Stimulated activated CD8-positive, alpha-beta memory T cell treated with anti-CD3 and anti-CD28 coated beads, Interleukin-7, amount 100 ng/mL, for 1 hour (primary cell): ENCODE measurements at places on chromosomes 2 and 18.

- DNase-seq, result no peak
These were observed 757.6 kb downstream of the NR4A2 start for GRCh38 chr2:155574941-155575340.

DNA sequence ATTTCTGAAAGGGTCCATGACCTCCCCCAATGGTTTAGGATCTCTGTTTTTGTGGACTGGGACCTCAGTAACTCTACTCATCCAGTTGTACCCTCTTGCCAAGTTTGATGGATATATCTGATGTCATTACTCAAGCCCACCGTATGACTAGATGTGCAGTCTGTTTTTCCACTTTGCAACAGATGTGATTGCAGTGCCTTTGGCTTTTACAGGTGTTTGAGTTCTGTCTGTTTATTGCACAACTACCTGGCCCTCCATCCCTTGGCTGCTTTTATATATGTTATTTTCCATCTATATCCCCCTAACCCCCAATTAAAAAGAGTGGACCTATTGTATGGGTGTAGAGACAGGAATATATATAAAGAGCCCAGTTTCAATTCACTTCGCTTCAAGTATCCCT lies 10.8 kb downstream of the NCOA1 start:
- DNase-seq, result no peak

- DNase-seq, result no peak
These were observed 15.6 kb downstream of the SCN1A start for GRCh38 chr2:166112193-166112605.

DNA sequence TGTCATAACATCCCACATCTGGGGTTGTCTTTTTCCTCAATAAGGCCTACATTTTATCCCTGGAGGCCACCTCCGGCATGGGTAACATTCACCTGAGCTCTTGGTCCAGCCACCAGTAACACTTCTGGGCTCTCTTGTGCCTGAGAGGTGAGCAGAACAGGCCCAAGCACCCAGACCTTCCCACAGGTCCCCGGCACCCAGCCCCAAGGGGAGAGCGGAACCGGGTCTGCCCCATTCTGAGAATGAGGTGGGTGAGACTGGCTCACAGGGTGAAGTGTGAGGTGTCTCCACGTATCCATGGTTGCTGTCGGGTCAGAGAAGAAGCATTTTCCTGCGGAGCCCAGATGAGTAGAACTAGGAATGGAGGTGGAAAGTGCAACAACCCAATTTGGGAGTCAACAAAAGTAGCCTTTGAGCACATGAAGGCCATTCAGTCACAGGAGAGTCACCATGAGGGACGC lies 496.7 kb upstream of the MYT1L start:
- no peak for DNase-seq

DNA sequence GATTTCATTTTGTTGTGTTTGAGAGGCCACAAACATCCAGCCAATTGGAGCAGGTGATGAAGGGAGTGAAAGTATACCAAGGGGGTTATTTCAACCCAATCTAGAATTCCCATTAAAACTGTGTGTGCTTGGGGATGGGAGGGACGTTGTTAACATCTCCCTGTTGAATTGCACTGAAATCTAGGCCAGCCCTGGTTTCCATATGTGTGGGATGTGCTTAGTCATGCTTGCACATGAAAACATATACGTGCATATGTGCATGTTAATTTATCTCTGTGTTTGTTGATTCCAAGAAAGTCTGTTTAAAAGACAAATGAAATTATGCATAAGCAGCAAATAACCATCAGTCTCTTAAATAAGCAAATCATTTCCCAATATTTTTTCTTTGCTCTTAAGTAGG lies 5.6 kb downstream of the CELF4 start:
- no peak for DNase-seq

DNA sequence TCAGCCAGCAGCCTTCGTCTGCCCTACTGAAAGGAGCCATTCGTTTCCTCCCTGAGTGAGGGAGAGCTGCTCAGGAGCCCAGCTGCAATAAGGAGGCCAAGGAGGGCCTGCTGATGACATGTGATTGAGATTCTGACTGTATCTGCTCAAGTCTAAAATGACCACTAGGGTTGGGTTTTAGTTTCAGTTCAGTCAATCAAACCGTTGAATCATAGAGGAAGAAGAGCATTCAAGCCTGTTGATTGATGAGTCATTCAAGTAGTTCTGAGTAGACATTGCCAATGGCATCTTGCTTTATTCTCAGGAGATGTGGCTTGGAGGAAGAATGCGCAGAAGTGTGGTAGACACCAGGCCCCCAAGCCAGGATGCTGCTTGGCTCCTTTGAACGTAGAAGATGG lies 19.9 kb upstream of the BCL2L11 start:
- DNase-seq, result no peak

GRCh38 chr18:29651122-29651680 lies 1391.3 kb downstream of the DSC3 start:
- no peak for DNase-seq

GRCh38 chr2:65055422-65056214 lies 598 bp upstream of the CEP68 start:
- DNase-seq, result no peak

GRCh38 chr2:160241251-160242137 lies 41.4 kb upstream of the ITGB6 start:
- DNase-seq, result no peak

- no peak for DNase-seq
These were observed 17.1 kb downstream of the RNF144A start for GRCh38 chr2:6934345-6934744.

DNA sequence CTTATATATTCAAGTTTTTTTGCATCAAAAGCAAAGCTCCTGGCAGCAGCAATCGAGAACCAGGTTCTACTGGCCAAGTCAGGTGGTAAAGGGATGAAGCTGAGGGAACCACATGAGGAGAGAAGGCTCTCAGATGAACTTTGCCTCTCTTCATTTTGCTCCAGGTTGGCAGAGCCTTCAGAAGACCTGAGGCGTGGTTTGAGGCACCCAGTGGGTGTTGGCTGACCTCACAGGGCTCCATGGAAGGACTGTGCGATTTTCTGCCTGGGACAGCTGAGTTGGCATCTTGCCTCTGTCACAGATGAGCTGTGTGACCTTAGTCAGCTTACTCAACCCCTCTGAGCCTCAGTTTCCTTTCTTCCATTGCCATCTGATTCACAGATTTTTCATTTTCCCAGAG lies 89.0 kb downstream of the INSIG2 start:
- no peak for DNase-seq

DNA sequence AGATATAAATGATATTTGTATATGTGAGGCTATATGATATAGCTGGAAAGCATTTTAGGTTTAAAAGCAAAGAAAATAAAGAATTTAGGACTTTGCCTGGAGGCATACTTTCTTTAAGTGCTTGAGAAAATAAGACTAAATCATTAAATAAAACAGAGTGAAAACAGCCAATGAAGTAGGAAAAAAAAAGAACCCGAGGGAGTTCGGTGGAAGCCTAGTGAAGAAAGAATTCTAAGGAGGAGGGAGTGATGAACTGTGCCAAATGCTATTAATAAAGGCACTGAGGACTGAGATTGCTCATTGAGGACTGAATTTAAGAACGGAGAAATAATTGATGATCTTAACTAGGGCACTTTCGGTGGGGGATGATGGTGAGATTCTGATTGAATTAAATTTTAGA lies 573.5 kb downstream of the DSC3 start:
- DNase-seq, result no peak

GRCh38 chr18:11454040-11454439 lies 155.4 kb upstream of the SLC35G4 start:
- no peak for DNase-seq

- no peak for DNase-seq
These were observed 207.9 kb upstream of the HDAC4 start for GRCh38 chr2:239608723-239609122.

DNA sequence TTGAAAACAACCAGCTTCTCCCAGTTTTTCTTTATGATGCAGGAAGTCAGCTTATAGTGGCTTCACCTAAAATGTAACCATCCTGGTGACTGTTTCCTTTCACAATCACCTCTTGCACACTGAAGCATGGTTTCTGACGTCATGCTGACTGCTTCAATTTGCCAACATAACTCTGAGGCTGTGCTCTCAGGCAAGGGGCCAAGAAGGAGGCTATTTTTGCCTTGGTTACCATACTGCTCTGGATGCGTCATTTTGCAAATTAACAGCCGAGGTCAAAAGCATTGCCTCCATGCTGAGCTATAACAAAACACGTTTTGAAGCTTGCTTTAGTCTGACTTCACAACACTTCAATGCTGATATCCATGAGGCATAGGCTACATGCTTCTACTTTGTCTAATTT lies 397.8 kb downstream of the METTL4 start:
- no peak for DNase-seq

GRCh38 chr18:23730857-23731256 lies 41.6 kb downstream of the LAMA3 start:
- no peak for DNase-seq

DNA sequence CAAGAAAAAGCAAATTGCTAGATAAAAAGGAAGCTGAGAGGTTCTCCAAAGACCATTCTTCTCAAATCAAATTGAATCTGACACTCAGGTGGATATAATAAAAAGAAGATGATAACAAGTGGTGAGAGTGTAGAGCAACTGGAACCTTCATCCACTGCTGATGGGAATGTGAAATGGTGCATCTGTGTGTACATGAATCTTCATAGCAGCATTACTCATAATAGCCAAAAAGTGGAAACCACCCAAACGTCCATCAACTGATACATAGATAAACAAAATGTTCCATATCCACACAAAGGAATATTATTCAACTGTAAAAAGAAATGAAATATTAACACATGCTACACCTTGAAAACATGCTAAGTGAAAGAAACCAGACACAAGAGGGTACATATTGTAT lies 357.2 kb upstream of the EPHA4 start:
- no peak for DNase-seq

DNA sequence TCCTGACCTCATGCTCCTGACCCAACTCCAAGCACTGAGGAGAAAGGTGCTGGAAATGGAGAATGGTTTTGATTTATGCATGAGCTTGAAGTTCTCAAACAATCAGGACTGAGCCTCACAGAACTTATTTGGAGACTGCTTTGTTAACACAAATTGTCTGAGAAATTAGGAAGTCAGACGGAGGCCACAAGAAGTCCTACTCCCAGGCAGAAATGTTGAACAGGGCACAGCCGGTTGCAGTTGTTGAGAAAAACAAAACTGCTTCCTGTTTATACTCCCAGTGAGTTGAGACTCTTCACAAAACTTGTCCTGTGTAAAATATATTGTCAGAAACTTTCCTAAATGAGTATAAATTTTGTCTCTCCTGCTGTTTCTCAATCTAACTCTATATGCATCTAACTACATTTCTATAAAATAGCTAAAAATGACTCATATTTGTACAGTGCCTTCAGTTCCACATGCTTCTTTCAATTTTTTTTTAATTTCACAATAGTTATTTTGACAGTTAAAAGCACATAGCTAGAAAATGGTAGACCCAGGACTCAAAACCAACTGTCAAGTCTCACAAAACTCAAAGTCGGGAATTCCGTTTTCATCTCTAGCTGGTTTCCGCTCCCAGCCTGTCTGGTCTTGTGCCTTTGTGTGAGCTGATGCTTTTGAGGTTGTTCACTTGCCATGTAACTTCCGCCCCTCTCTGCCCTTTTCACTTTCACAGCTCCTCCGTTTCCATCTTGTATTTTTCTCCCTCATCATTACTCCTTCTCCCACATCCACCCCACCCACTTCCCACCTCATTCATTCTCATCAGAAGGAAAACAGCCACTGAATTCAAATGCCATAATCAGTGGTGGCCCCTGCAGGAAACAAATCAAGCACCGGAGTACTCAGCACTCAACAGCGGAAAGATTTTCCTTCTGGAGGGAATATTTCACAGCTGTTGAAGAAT lies 215.0 kb downstream of the SUCLG1 start:
- DNase-seq, result no peak

- DNase-seq, result no peak
These were observed 59.5 kb downstream of the FAM168B start for GRCh38 chr2:131033786-131034121.

DNA sequence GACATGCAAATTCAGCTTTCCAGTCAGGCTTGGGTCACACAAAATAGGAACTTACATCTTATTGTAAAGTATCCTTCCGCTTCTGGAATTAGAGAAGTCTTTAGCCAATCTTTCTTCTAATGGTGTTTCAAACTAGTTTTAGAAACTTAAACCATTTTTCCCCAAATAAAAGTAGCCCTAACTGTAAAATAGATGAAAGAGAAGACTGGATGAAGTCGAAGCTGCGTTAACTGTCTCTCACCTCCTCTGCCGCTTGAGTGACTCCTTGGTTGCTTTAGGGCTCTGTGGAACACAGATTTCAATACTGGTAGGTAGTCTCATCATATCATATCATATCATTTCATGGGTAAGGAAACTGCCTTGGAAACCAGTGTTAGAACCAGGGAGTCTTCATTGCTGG lies 498.4 kb downstream of the XIRP2 start:
- DNase-seq, result no peak

DNA sequence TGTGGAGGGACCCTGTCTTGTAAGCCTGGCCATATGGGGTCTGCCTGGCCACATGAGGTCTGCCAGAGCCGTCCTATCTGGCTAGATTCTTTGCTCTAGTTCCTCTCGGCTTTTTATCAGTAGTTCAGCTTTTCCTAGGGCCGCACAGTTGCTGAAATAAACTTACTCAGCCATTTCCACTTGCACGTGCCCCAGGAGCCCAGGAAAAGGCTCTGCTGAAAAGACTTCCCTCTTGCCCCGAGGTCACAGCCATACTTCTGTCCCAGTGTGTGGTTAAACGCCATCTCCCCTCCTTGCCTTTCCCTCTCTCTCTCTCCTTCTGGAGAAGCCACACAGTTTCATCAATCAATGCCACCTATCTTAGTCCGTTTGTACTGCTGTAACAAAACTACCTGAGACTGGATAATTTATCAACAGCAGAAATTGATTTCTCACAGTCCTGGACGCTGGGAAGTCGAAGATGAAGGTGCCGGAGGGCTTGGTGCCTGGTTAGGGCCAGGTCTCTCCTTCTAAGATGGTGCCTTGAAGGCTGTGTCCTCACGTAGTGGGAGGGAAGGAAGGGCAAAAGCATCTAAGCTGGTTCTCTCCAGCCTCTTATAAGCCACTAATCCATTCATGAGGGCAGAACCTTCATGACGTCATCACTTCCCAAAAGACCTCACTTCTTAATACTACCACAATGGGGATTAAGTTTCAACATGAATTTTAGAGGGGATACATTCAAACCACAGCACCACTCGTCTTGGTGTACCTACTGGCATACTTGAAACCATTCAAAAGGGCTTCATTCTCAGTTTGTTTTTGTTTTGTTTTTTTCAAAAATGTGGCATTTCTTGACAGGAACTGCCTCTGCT lies 11.2 kb upstream of the GALM start:
- no peak for DNase-seq
